ENCODE measurements at places on chromosomes 1 and 21.
A peak's percentile ranks its signal among the peaks of the same experiment; 100 is the strongest.

- peak; percentile 93 for DNase-seq
Observed at GRCh38 chr1:201310986-201311355, 27.7 kb downstream of the PKP1 start.

GRCh38 chr1:10682449-10683309 is 113.8 kb downstream of the CASZ1 start:
- DNase-seq = no peak

DNA sequence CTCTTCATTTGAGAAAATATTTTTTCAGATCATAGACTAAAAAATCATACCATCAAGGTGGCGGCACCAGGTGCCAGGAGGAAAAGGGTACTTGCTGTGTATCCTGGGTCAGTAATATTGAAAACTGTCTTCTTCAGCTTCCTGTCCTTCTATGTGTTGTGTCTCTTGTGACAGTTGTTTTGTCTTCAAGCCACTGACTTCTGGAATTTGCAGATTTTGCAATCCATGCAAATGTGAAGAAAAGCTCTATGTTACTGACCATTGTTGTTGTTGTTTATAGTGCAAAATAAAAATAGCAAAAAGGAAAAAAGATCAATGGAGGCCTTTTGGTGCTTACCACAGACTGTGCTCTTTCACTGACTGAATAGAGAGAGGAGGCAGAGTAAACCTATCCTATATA is 83.2 kb upstream of the RHOU start:
- no peak for DNase-seq

GRCh38 chr1:63189677-63190076 is 132.7 kb upstream of the FOXD3 start:
- DNase-seq = no peak

DNA sequence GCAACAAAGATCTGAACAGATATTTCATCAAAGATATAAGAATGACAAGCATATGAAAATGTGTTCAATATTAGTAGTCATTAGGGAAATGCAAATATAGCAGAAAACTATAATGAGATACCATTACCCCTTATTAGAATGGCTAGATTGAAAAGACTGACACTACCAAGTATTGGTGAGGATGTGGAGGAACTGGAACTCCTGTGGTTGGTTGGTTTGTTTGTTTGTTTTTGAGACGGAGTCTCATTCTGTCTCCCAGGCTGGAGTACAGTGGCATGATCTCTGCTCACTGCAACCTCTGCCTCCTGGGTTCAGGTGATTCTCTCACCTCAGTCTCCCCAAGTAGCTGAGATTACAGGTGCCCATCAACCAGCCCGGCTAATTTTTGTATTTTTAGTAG is 18.9 kb upstream of the HMGN1 start:
- no peak for DNase-seq

DNA sequence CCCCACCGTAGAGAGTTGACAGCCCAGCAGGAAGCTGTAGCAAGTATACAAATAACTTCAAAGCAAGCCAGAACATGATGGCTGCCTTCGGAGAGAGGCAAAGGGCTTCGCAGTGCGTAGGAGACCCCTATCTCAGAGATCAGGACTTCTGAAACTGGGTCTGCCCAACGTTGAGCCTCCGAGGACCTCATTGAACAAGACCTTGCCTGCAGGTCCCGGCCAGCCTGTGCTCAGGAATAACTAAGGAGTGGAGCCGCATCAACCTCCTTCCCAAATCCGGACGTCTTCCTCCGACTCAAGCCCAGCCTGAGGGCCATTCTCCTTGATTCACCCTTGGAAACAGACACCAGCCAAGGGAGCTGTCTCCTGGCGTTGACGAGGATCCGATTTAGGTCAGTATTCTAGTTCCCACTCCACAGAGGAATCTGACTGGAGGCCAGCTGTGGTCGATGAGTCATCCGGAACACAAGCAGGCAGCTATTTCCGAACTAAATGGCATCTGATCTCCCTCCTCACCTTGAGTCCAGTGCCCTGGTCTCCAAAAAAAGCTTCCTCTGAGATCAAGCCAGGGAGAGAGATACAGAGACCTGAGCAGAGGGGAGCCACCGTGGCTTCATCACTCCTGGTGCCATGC is 166.5 kb upstream of the COA6 start:
- no peak for DNase-seq

DNA sequence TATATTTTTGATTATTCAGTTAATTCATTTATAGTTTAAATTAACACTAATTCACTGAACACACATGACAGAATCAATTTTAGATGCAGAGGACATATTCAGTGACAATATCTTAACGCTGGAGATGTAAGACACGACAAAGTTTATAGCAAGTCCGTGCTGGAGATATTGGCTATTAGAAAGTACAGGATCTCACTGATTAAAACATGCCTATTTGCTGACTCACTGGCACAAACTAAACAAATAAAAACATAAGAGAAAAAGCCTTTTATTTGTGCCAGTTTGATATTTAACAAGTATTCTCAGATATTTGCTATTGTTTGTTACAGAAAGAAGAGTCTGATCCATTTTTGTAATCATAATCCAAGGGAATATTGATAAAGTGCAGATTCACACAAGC is 1122.9 kb upstream of the B3GALT2 start:
- DNase-seq = no peak

Measured in NCI-H1092 (cell line).